Psoas muscle (tissue), 8 donors: ENCODE measurements at places on chromosomes 11 and 22. TPM values are rescaled to one million over a fixed set of nuclear protein-coding genes. Genes with fewer than 3 reads are reported as not detected.

DNA sequence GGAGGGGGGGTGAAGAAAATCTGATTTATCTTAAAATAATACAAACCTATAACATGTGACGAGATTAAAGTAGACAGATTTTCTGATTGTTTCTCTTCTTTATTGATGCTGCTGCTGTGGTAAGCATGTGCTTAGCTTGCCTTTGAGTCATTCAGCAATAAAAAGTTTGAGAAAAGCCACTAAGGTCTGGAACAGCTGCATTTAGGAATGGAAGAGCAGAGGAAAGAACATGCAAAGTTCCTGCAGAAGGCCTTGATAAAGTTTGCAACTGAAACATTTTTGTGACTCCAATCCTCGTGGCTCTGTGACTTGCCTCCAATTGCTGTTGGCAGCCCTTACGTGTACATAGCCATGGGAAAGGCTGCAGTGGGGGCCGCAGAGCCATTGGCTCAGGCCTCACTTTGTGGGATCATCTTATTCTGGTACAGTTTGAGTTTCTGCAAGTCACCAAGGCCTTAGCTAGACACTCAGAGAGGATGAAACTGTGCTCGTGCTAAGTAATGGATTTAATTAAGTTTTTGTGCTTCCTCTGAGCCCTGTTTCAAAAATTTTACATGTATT is 370.2 kb downstream of the AASDHPPT start:
- no peaks in the 10 kb centered on the region for H3K27me3 ChIP-seq
- no peaks in the 10 kb centered on the region for H3K36me3 ChIP-seq
- H3K4me3 ChIP-seq: no peak overlapping the region
- H3K27ac ChIP-seq: no peak overlapping the region

- DNase-seq: peak; percentile 46
- no peaks in the 10 kb centered on the region for H3K4me1 ChIP-seq
- no peak overlapping the region for H3K27ac ChIP-seq
Measured at GRCh38 chr11:296171-297050, 2.9 kb downstream of the IFITM5 start.

- DNase-seq: peak; percentile 74
- peaks cover 8% of the 10 kb centered on the region for H3K4me1 ChIP-seq
- H3K4me3 ChIP-seq: no peak overlapping the region
- H3K27ac ChIP-seq: no peak overlapping the region
Measured at GRCh38 chr11:2933375-2934020, 4.3 kb upstream of the PHLDA2 start.

- H3K27ac ChIP-seq: peak overlapping the region; percentile 77
- peak; percentile 82 for DNase-seq
- H3K4me3 ChIP-seq: peak overlapping the region; percentile 73
- H3K4me1 ChIP-seq: peaks cover 31% of the 10 kb centered on the region
- H3K36me3 ChIP-seq: no peaks in the 10 kb centered on the region
- H3K27me3 ChIP-seq: no peaks in the 10 kb centered on the region
Measured at GRCh38 chr11:8810540-8811301, 100.3 kb upstream of the AKIP1 start.

DNA sequence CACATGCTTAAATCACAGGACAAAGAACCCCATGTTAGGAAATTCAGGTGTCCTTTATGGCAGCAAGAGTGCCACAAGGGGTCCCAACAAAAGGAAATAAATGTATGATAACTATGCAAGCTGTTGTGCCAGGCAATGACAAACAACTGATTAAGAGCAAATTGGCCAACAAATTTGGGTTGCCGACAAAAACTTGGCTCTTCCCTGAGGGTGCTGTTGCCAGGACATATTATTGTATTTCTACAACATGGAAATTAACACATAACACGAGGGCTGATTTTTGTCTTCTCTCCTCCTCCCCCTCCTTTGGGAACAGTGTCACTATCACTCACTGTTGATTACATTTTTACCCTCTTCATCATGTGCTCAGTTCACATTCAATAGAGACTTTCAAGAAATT is 56.0 kb downstream of the LRRC4C start:
- no peaks in the 10 kb centered on the region for H3K27me3 ChIP-seq
- no peaks in the 10 kb centered on the region for H3K36me3 ChIP-seq
- no peaks in the 10 kb centered on the region for H3K4me1 ChIP-seq
- no peak overlapping the region for H3K27ac ChIP-seq
- no peak for DNase-seq

- no peak overlapping the region for H3K27ac ChIP-seq
- no peaks in the 10 kb centered on the region for H3K27me3 ChIP-seq
- H3K4me3 ChIP-seq: no peak overlapping the region
- no peak for DNase-seq
- no peaks in the 10 kb centered on the region for H3K4me1 ChIP-seq
Measured at GRCh38 chr11:32244453-32244852, 153.6 kb downstream of the RCN1 start.

DNA sequence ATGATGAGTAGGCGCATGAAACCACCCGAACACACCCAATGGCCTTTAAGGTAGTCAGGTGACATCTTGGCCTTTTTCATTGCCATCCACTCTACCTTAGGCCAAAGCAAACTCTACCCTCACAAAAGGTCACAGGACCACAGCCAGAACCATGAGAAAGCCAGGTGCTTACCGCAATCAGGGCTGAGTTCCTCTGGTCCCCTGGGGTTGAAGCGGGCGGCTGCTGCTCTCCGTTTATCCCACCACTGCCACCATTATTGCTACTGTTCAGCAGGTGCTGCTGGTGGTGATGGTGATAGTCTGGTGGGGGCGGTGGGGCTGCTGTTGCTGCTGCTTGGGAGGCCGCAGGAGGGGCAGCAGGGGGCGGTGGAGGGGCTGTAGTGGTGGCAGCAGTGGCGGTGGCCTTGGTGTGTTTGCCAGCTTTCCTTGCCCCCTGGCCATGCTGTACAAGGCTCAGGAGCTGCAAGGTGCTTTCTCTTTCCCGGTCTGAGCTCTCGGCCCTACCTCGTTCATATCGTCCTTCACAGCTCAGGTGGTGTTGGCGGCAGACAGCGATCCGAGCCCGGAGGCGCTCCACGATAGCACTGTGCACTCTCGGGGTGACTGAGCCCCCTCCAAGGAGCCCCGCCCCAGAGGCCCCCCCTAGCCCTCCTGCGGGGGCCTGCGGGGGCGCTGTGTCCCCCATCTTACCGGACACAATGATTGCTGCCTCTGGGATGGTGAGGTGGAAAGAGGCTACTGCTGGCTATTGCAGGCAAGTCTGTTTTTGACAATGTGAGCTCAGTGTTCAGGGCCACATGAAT is 1.6 kb downstream of the MAML2 start:
- no peaks in the 10 kb centered on the region for H3K27me3 ChIP-seq
- H3K4me3 ChIP-seq: peak overlapping the region; percentile 82
- H3K4me1 ChIP-seq: peaks cover 10% of the 10 kb centered on the region

- peak overlapping the region; percentile 2 for H3K4me3 ChIP-seq
- H3K27me3 ChIP-seq: no peaks in the 10 kb centered on the region
- H3K36me3 ChIP-seq: no peaks in the 10 kb centered on the region
- peaks cover 26% of the 10 kb centered on the region for H3K4me1 ChIP-seq
Measured at GRCh38 chr11:27231530-27231929, 131.5 kb downstream of the CCDC34 start.

DNA sequence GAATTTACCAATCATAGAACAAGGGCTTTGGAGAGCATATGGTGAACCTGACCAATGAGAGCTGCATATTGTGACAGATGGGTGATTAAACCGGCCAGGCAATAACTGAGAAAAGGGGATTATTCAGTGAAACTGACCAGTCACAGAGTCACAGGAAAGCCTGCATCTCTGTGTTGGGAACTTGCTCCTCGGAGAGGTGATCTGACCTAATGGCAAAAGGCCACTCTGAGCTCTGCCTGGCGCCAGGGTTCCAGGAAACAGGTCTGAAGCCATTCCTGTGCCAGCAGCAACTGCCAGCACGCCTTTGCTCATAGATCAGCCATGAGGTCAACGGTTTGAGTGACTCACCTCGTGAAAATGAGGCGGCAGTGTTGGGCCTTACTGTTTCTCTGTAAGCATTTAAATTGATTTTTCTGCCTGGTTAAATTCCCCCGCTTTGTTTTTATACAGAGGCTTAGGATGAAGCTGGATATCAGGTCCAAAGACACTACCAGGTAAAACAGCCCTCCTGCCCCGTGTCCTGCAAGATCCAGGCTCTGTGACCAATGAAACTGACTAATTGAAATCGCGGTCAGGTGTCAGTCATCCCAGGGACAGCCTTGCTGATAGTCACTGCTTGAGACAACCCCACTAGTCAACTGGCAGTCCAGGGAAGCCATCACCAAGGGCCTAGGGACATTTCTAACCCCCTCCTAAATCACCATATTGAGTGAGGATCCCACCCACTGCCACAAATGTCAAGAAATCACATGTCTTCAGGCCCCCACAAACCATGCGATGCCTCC is 35.8 kb upstream of the MYOD1 start:
- no peak overlapping the region for H3K4me3 ChIP-seq
- H3K4me1 ChIP-seq: peaks cover 52% of the 10 kb centered on the region
- peak overlapping the region; percentile 88 for H3K27ac ChIP-seq
- H3K27me3 ChIP-seq: no peaks in the 10 kb centered on the region
- no peaks in the 10 kb centered on the region for H3K36me3 ChIP-seq
- DNase-seq: peak; percentile 82

DNA sequence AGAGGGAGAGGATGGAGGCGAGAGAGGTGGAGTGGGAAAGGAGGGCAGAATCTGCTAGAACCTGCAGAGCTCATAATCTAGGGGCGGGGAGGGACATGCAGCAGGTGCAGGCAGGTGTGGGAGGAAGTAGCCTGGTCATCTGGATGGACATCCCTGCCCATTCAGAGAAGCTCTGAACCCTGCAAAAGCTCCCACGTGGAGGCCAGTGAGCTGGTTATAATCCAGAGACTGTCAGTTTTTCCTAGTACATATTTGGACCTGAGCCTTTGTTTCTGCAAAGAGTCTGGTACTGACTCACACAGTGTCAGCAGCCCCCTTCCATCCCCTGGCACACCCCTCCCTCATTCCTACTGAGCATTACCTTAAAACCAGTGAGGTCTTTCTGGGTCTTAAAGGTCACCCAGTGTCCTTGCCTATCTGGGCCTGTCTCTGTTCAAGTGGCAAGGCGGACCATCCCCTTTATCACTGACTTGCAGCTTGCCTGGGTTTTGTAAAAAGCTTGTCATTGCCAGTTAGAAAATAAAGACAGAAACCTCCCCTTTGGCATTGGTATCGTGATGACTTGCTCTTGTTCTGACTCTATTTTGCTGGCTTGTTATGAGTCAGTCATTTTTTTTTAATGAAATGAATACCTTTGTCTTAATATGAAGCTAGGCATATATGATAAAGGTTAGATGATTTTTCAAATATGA is 26.1 kb downstream of the PTPRJ start:
- peak overlapping the region; percentile 23 for H3K27ac ChIP-seq
- H3K4me1 ChIP-seq: peaks cover 27% of the 10 kb centered on the region
- no peak for DNase-seq
- H3K36me3 ChIP-seq: no peaks in the 10 kb centered on the region
- no peaks in the 10 kb centered on the region for H3K27me3 ChIP-seq

- no peak overlapping the region for H3K27ac ChIP-seq
- no peak for DNase-seq
- H3K36me3 ChIP-seq: no peaks in the 10 kb centered on the region
- H3K27me3 ChIP-seq: peaks cover 61% of the 10 kb centered on the region
Measured at GRCh38 chr22:27123880-27124279, 466.5 kb downstream of the MIAT start.

DNA sequence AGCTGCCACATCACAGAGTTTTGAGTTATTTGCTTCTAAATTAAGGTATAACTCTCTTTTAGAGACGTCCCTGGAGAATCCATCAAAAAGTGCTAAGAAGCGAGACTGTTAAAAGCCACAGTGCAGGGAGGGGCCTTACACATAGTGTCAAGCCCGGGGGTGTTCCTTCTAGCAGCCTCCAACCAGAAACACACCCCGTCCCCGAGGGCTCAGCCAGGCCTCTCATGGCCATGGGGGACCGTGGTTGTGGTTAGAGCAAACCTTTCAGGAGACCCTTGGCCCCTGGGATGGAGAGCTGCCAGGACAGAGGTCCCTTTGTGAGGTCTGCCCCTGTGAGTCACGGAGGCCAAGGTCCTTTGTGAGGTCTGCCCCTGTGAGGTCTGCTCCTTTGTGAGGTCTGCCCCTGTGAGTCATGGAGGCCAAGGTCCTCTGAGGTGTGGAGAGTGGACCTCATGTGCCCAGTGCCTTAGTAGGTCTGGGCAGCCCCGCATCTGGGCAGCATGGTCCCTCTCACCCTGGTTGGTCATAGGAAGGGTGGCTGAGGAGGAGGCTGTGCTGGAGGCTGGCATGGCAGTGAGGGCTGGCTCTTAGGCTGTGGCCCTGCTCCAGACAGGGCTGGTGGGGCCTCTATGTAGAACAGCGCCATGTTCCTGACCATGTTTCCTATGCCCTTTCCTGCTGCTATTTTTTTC is 5.4 kb downstream of the GNAZ start:
- no peaks in the 10 kb centered on the region for H3K4me1 ChIP-seq
- no peak overlapping the region for H3K27ac ChIP-seq
- H3K36me3 ChIP-seq: no peaks in the 10 kb centered on the region
- H3K4me3 ChIP-seq: no peak overlapping the region
- peak; percentile 15 for DNase-seq
- H3K27me3 ChIP-seq: peaks cover 2% of the 10 kb centered on the region

GRCh38 chr11:63395697-63396096 is 26.1 kb downstream of the SLC22A9 start:
- H3K27me3 ChIP-seq: no peaks in the 10 kb centered on the region
- H3K4me3 ChIP-seq: no peak overlapping the region
- H3K36me3 ChIP-seq: no peaks in the 10 kb centered on the region
- no peak overlapping the region for H3K27ac ChIP-seq
- DNase-seq: no peak

- no peak overlapping the region for H3K27ac ChIP-seq
- peaks cover 21% of the 10 kb centered on the region for H3K36me3 ChIP-seq
- H3K4me3 ChIP-seq: no peak overlapping the region
- H3K4me1 ChIP-seq: peaks cover 30% of the 10 kb centered on the region
- H3K27me3 ChIP-seq: no peaks in the 10 kb centered on the region
- DNase-seq: no peak
Measured at GRCh38 chr11:77347948-77348347, 46.5 kb upstream of the GDPD4 start.

GRCh38 chr11:10405865-10406592 is 49.0 kb upstream of the AMPD3 start:
- DNase-seq: peak; percentile 70
- H3K27me3 ChIP-seq: no peaks in the 10 kb centered on the region
- H3K27ac ChIP-seq: peak overlapping the region; percentile 69
- no peak overlapping the region for H3K4me3 ChIP-seq

The WBP2NL gene
- total RNA-seq: 1.7 TPM

The OR6T1 gene
- not detected for total RNA-seq

The FOSL1 gene
- 12.6 TPM for total RNA-seq

The INSC gene
- not detected for total RNA-seq

The PGA3 gene
- total RNA-seq: 0.84 TPM

The SHANK3 gene
- total RNA-seq: 7.5 TPM

The YPEL4 gene
- total RNA-seq: 0.59 TPM

The NTM gene
- not detected for total RNA-seq

The GLYAT gene
- not detected for total RNA-seq
